ENCODE measurements at places on chromosomes 2 and 18.

GRCh38 chr18:46246101-46246500 lies 141.9 kb downstream of the HAUS1 start:
- no peak for DNase-seq

- no peak for DNase-seq
Measured at GRCh38 chr2:236562434-236562833, 7.2 kb upstream of the ACKR3 start.

DNA sequence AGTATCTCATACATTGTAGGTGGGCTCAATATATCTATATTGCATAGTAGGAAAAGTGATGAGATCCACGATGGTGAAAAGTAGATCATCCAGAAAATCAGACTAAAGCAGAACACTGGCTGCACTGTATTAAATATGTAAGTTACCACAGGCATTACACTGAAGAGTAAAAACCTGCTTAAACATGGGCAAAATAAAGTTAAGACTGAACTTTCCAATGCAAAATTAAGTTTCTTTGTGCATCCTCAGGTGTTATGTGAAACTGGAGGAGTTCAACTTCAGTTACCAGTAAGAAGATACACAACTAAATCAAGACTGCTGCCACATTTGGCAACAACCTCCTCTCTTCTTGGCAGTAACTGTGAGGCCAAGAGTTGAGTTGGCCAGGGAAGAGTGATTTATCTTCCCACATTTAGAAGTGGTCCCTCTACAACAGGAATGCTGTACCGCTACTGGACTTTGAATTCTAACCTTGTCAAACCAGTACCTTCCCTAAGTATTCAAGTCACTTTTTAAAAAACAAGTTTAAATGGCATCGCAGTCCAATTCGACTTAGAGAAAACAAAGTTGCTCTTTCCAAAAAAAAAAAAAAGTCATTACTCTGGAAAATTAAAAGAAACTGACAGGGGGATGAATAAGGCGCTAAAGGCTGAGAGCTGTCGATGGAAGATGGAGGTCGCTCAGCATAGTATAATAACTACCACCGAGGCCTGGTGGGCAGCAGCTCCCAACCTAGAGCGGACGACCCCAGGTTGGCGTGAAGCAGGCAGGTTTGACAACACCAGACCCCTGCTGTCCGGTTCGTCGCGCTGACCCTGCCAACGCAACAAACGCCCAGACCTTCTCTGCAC lies 1.1 kb downstream of the MAP4K3 start:
- DNase-seq, result no peak

- DNase-seq, result no peak
Measured at GRCh38 chr2:144570566-144570965, 50.6 kb upstream of the ZEB2 start.

GRCh38 chr18:77551055-77551454 lies 301.4 kb downstream of the GALR1 start:
- DNase-seq, result no peak

GRCh38 chr2:172436889-172437288 lies 9.5 kb downstream of the ITGA6 start:
- no peak for DNase-seq

All from glutamatergic neuron (in vitro differentiated cells).